ENCODE measurements at places on chromosomes 7 and 10.

GRCh38 chr10:68756246-68756645 lies 35.2 kb downstream of the CCAR1 start:
- no peak for DNase-seq

DNA sequence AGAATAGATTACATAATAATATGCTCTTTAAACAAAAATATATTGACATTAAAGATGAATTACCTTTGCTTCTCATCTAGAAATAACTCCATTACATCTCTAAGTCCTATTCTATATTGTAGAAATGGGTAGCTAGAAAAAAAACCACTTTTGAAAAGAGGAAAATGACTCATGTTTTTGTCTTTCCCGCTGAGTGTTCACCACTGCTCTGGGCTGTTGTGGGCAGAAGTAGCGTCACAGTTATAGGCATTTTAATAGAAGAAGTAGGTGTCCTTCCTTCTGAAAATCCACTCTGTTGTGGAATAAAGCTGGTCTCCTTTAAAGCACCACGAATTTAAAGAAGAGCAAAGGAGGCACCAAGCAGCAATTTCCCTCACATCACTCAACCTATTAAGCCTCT lies 117.6 kb upstream of the NFE2L3 start:
- DNase-seq, result no peak

DNA sequence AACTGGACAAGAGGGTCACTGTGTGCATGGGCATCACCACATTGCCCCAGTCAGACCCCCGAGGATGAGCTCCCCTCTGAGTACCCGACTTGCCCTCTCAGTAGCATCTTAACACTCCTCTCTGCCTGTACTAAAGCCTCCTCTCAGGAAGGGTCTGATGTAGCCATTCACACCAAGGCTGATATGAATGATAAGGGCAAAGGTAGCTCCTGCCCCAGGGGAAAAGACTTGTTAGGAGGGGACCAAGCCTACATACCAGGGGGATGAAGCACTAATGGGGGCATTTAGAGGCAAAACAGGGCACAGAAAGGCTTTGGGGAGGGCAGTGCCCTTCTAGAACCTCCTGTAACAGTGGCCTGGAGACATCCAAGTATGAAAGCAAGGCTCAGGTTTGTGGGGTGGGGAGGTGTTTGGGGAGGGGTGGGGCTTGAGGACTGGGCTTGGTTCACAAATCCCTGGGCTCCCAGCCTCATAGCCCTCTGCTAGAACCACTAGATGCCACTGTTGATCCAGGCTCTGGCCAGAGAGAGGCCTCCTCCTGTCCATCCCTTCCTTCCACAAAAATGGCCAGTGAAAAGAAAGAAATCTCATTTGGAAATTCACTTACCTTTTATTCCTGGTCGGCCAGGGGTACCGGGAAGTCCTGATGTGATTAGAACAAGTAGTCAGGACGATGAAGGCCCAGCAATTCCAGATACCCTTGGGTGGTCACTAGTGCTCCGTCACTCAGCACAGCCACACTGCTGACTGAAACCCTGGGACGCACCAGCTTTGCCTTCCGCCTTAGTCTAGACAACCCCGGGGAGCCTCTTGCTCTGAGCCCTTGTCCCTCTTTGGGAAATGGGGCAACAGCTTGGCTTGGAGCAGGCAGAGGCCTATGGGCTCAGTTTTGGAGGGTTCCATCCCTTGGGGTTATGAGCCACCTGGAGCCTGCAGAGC lies 40.3 kb downstream of the COL17A1 start:
- peak; percentile 29 for DNase-seq

GRCh38 chr10:104144931-104145330 lies 23.0 kb downstream of the SFR1 start:
- DNase-seq, result no peak

DNA sequence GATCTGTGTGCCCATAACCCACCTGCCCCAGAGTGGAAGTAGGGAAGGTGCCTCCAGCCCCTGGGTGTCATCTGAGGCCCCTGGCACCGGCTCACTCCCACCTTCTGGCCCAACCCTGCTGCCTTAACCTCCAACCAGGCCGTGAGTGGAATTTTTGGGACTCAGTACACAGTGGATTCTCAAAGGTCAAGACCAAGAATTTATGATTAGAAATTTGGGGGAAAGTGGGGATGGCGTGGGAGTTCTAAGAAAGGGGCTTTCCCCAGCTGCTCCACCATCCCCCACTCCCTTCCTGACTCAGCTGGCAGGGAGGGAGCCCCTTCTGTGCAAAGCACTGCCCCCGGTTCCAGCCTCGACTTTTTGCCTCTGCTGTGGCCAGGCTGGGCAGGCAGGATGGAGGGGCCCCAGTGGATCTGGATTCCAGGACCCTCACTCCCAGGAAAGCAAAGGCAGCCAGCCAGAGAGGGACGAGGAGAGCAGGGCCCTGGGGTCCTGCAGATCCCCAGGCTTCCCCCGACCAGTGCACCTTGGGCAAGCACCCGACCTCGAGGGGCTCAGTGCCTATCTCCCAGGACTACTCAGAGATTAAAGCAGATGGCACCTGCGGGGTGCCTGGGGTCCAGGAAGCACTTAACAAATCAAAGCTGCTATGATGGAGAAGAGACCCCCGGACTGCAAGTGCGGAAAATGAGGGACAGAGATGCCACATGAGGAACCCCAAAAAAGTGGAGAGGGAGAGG lies 12.8 kb downstream of the SPOCK2 start:
- peak; percentile 72 for DNase-seq

DNA sequence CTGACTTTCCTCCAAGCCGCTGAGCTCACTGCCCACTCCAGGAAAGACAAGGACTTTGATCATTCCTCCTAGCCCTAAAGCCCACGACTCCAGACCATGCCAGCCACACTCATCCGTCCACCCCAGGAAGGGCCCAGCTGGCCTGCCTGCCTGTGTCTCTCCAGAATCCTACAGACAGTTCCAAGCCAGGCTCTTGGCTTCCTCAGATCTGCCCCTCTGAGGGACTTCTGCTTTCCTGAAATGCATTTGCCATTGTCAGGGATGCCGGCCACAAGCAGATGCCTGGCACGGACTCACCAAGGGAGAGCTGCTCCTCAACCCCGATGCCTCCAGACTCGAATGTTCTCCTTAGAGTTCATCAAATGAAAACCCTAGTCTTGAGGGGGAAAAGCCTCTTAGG lies 155.8 kb downstream of the OAT start:
- no peak for DNase-seq

DNA sequence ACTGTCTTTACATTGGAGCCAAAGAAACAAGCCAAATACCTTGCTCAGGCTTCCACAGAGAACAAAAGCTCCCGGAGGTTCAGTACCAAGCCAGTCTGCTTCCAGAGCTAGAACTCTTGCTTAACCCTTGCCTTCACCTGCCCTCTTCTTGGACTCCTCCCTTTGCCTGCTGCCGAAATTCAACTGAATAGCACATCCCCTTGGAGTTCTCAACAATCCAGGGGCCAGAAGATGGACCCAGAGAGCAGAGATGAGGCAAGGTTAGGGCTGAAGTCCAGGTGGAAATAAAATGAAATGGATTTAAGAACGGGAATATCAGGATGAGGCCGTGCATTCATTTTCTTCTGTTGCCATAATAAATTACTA lies 876 bp upstream of the PIK3AP1 start:
- DNase-seq, result no peak

- no peak for DNase-seq
Observed at GRCh38 chr10:55509168-55509567, 708.1 kb upstream of the PCDH15 start.
